Osteoblast (primary cell): ENCODE measurements at places on chromosomes 2 and 18. TPM values are rescaled to one million over a fixed set of nuclear protein-coding genes. Genes with fewer than 3 reads are reported as not detected.

- no peak for DNase-seq
Measured at GRCh38 chr2:234699456-234699855, 202.6 kb upstream of the ARL4C start.

EVX2 gene
- total RNA-seq, result under 0.01 TPM in 1 of 2 replicates, not detected in the other

HSBP1L1 gene
- total RNA-seq, result 9.4 and 11.2 TPM in 2 replicates

- DNase-seq, result peak; percentile 99
Measured at GRCh38 chr2:216013080-216013909, at the start of gene MREG. Gene MREG (minus strand): TSS chr2:216013551. CDS start chr2:216013327, 224 bp downstream.

- DNase-seq, result no peak
Measured at GRCh38 chr18:23165271-23166068, 30.2 kb downstream of the CABLES1 start.
